ENCODE measurements at places on chromosomes 1 and 21. TPM values are rescaled to one million over a fixed set of nuclear protein-coding genes. Genes with fewer than 3 reads are reported as not detected.

Gene OR2M3
- not detected for total RNA-seq

Gene HMCN1
- total RNA-seq, result 0.05 TPM

Gene LORICRIN
- total RNA-seq, result not detected

Gene AMIGO1
- total RNA-seq, result 1.6 TPM

Gene SMIM1
- total RNA-seq, result not detected

Gene ZSCAN20
- total RNA-seq, result 2.1 TPM

Gene VANGL2
- total RNA-seq, result not detected

Gene CYP4A11
- total RNA-seq, result not detected

All from activated CD8-positive, alpha-beta T cell treated with anti-CD3 and anti-CD28 coated beads, Interleukin-2, amount 10 ng/mL, durations not matched to agents 7 days and 5 days (primary cell).